ENCODE measurements at places on chromosomes 2 and 18.
A peak's percentile ranks its signal among the peaks of the same experiment; 100 is the strongest.

DNA sequence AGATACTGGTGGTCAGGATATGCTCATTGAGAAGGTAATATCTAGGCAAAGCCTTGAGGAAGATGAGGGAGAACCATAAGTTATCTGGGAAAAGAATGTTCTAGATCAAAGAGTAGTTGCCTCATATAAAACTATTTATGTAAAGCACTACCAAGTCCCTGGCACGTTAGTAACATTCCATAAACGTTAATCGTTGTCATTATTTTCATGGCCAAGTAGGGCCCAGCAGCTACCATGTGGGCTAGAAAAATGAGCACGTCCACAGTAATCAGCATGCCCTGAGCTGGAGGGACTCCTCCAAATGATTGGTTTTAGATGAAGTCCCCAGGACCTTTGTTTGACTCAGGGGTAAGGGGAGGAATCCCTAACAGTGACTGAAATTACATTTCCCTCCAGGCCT is 32.7 kb upstream of the AFTPH start:
- no peak for DNase-seq

DNA sequence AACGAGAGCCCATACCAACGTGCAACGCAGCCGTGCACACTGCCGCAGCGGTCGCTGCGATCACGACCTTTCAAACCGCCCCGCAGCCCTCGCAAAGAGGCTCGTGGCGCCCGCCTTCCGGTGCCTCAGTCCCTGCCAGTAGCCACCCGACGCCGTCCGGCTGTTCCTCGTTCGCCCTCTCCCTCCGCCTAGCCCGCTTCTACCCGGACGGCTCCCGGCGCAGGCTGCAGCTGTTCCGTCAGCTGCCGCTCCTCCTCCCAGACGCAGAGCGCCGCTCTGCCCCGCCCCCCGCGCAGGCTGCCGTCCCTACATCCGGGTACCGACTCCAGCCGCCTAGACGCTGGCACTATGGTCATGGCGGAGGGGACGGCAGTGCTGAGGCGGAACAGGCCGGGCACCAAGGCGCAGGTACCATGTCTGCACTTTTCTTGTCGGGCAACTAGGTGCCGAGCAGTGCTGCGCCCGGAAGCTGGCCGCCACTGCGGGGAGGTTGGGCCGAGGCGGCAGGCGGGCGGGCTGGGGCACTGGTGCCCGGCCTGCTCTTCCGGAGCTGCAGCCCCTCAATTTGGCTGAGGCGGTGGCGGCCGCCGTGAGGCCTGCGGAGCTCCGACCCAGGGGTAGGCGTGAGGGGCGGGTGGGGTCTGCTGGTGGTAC is at the start of gene MOB4:
TSS of gene MOB4 (plus strand) at position 328 of the 654 bp plus-strand sequence. CDS start at position 349, 21 bp downstream.
- DNase-seq, result peak; percentile 95

GRCh38 chr2:208280234-208280633 is 14.2 kb downstream of the PIKFYVE start:
- DNase-seq, result no peak

- DNase-seq, result no peak
These were observed 82.6 kb downstream of the THADA start for GRCh38 chr2:43513216-43513615.

DNA sequence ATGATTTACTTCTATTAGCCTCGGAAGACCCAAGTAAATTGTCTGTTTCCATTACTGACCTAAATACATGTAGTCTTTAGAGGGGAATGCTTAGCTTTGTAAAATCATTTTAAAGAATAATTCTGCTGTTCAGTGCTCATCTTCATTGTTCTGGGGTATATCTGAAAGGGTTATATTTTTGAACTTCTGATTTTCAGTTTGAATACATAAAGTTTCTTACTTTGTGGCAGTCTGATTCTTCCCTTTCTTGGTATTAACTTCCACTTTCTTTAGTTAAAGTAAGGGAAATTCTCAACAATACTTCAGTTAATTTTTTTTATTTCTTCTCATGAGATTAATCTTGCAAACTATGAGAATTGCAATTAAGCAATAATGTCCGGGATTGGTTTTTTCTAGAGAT is 148.4 kb downstream of the DOCK10 start:
- DNase-seq, result no peak

GRCh38 chr18:48902023-48902855 is 48.5 kb downstream of the SMAD7 start:
- DNase-seq, result no peak

- no peak for DNase-seq
These were observed 796.1 kb downstream of the DCDC2C start for GRCh38 chr2:4499316-4500030.

- DNase-seq, result no peak
These were observed 280.9 kb downstream of the PTPRM start for GRCh38 chr18:7848054-7848412.

GRCh38 chr18:55751476-55751875 is 163.5 kb upstream of the TCF4 start:
- no peak for DNase-seq

DNA sequence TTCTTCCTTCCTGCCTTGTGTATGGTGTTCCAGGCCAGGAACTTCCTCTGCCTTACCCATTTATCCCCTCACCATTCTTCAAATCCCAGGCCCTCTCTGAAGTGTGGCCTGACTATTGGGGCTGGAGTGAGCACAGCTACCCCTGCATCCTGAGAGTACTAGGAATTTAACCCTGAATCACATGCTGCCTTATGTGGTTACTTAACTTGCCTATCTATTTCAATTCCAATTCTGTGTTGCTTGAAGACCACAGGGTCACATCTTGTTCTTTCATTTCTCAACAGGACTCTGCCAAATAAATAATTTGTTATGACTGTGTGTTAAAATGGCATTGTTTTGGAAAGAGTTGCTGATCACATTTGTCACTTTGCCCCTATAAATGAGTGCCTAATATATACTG is 108.6 kb downstream of the CERS6 start:
- DNase-seq, result no peak

GRCh38 chr2:120445449-120446143 is 99.7 kb downstream of the INHBB start:
- no peak for DNase-seq
